Iris pigment epithelial cell (primary cell): ENCODE measurements at places on chromosomes 7 and 10.

DNA sequence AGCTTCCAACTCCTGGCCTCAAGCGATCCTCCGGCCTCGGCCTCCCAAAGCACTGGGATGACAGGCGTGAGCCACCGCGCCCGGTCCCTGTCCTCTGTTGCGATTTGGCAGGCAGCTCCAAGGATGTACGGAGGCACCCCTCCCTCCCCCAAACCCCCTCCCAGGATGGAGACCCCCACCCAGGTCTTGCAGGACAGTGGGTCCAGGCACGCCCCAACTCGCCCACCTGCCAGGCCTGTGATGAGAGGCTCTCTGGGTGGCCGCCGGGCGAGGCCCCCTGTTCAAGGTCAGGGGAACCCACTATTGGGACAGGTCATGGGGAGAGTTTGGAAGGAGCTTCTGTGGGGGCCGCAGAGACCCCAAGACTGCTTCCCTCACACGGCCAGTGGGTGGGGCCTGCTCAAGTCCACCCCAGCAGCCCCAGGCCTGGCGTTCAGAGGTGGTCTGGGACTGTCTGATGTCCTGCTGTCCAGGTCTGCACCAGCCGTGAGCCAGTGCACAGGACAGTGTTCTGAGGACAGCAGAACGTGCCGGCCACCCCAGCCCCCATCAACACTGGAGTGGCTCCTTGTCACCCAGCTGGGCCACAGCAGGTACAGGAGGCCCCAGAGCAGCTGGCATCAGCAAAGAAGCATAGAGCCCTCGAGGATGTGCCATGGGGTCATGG is 2.5 kb downstream of the ADAP1 start:
- DNase-seq = no peak

- DNase-seq = peak; percentile 34
These were observed 42.5 kb downstream of the FOXK1 start for GRCh38 chr7:4724648-4725013.

DNA sequence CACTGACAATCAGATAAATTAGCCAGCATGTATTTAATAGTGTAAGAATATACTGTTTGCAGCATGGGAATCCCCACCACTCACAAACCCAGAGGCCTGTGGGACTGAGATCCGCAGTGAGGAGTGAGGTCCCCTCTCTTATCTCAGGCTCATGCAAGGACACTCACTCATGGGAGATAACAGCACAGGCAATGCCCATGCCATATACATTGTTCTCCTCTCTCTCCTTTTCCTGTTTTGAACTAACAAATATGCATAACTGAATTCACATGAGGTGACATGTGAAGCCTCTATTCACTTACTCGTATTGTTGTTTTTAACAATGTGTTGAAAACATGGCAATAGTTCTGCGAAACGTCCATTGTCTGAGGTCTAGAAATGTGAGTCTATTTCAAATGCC is 230.5 kb downstream of the ARHGAP21 start:
- no peak for DNase-seq

DNA sequence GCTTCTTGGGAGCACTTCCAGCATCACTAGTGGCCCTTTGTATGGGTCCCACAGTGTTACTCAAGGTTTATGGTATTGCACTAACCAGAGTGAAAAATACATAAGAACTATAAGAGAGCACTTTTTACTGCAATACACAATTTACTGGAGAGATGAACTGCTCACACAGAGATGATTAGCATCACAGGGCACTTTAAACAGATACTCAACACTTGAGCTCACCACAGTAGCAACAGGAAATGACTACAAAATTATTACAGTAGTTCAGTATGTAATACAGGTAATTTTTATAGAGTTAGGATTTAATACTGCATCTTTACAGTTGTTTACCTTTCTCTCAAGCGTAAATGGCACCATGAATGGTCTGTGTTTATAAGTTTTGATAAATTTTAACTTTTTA is 68.2 kb upstream of the CDK1 start:
- DNase-seq = no peak

GRCh38 chr7:93902777-93903423 is 3.5 kb upstream of the GNGT1 start:
- peak; percentile 66 for DNase-seq

- peak; percentile 12 for DNase-seq
These were observed 100.2 kb downstream of the ACTR3B start for GRCh38 chr7:152859781-152860191.

DNA sequence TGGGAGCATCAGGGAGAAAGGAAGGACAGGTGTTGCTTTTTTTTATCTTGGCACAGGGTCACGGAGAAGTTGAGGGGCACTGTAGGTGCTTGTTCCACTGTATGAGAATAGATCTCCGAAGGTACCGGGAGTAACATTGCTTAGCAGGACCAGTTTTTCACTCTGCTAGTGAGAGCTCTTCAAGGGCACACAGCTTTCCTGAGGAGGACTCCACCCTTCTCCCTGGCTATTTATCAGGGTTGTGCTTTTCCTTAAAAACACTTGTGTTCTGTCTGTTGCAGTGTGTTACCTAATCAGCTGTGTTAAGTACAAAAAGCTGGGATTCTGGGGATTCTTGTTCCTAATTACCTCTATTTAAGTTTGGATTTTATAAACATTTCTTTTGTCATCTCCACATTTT is 160.5 kb downstream of the SND1 start:
- no peak for DNase-seq

GRCh38 chr7:45919993-45920459 is 1.0 kb downstream of the IGFBP3 start:
- DNase-seq = no peak

DNA sequence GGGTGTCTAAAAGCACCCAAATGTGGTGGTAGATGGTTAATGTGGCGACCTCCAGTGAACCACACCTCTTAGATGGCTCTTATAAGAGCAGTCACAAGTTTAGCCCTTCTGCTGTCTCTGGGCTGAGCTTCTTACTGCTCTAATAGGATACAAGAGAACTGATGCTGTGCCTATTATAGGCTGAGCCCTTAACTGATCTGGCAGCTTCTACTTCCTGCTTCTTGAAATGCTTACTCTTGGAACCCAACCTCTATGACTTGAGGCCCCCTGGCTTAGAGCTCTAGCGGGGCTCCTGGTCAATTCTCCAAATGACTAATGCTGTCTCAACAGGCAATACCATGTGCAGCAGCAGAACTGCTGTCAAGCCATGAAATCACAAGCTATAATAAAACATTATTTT is 35.0 kb upstream of the LSM8 start:
- peak; percentile 25 for DNase-seq

DNA sequence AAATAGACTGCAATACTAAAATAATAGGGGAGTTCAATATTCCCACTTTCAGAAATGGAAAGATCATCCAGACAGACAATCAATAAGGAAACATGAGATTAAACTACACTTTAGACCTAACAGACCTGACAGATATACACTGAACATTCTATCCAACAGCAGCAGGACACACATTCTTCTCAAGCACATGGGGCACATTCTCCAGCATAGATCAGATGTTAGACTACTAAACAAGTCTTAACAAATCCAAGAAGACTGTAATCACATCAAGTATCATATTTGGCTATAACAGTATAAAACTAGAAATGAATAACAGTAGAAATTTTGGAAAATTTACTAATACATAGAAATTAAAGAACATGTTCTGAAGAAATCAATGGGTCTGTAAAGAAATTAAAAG is 458.9 kb upstream of the ANKRD30A start:
- peak; percentile 48 for DNase-seq

GRCh38 chr7:134440476-134440875 is 18.4 kb downstream of the AKR1B1 start:
- DNase-seq = no peak

- DNase-seq = no peak
These were observed 64.1 kb upstream of the MPP7 start for GRCh38 chr10:28366994-28367393.

GRCh38 chr7:134513169-134513752 is 14.1 kb upstream of the AKR1B10 start:
- DNase-seq = peak; percentile 54

DNA sequence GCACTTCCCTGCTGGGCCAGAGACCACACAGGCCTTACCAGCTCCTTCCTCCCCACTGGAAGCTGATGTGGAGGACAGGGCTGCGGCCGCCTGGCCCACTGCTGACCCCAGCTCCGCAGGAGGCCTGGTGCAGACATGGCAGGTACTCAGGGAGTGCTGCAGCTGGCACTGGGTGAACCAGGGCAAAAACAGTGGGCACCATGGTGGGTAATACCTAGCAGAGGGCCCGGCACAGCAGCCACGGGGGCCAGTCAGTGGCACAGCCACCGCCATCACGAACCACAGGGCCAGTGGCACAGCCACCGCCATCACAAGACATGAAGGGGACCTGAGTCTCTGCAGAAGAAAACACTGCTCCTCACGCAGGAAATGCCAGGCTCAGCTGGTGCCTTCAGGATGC is 152.6 kb upstream of the PPP2R2D start:
- DNase-seq = no peak

DNA sequence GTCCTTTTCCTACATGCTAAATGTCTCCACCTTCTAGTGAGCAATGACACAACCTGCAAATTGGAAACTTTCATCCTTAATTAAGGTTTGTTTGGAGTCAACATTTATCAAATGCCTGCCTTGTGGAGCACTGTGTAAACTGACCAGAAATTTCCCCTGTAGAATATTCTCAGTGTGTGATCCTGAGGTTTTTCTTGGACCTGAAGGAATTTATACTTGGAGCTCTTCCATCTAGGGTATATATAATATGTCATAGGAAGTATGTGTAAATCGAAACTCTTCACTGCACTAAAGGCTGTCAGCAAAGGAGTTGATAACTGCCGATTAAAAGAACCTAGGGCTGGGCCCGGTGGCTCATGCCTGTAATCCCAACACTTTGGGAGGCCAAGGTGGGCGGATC is 152.4 kb downstream of the NSUN6 start:
- DNase-seq = peak; percentile 6

DNA sequence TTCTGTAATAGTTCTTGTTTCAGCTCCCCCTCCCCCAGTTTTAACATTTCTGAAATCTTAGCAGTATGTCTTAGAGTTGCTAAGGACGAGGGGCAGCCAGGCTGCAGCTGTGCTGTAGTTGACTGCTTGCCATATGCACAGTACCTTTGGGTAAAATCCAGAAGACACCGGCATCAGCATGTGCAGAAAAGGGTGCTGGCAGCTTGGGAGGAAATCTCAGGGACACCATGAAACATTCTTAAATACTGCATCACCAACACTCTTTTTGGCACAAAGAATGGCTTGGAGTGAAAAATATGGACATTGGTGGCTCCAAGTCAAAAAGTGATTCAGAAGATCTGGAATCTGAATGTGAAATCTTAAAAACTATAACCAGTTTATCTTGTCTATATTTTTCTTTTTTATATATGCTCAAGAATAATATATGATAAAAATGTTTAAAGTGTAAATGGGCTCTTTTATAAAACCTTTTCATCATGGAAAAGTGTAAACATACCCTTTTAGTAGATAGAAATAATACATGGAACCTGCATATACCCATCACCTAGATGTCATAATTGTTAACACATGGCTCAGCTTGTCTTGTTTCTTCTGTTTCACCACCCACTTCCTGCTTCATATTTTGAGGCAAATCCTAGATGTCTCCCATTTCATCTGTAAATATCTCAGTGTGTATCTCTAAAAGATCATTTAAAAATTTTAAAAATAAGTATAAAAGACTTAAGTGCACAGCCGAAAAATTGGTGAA is 34.4 kb upstream of the ARMS2 start:
- peak; percentile 68 for DNase-seq

DNA sequence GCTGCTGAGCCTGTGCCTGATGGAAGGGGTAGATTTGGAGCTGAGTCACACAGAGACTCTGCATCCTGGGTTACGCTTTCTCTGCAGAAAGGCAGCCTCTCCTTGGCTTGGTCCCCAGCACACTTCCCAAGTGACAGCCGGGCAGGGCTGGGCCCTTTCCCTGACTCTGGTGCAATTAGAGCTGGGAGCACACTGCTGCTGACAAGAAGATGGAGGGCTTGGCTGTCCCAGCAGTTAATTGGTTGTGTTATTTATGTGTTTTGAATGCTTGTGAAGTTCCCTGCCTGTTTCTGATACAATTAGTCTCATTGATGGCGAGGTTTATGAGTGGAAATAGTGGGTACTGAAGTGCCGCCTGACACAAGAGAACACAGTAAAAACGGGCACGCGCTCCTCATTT is 123.6 kb downstream of the TCERG1L start:
- no peak for DNase-seq

DNA sequence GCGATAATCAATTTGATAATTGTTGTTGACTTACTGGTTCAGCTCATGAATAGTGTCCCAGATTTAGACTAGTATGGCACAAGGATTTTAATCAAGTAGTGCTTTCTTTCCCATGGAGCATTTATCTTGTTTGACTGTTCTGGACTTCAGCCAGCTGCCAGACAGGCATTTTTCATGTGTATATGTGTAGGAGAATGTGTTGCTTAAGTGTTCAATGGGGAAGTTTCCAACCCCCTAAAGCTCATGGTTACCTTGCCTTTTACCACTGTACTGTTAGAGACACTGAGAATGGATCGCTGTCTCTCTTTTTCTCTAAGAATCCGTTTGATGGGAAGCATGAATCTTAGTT is 103.9 kb downstream of the LRRC4 start:
- peak; percentile 78 for DNase-seq

GRCh38 chr7:100572949-100573675 is 588 bp downstream of the SAP25 start:
- no peak for DNase-seq

DNA sequence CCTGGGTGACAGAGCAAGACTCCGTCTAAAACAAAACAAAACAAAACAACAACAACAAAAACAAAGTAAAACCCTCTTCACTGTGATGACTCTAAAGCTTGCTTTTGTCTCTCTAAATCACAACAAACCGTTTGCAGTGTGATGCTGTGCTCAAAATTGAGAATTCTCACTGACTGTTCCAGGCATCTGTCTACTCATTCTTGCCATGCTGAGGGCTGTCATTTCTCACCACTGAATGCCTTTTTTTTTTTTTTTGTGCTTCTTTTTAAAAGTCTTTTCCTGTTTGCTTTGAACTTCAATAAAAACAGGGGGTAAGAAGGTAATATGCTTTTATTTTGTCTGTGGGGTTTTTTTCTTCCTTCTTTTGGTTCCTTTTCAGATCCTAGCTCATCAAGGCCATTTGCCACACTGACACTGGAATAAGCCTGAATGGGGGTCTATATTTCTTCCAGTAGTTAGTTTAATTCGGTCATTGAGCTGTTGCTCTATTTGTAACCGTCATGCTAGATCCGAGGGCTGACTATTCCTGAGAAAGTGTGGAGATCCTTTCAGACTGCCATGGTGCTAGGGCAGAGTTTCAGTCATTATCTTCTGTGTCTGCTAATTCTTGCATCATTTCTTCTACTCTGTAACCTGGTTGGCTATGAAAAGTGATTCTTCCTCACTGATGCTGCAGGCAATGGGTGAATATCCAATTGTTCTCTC is 10.6 kb downstream of the FAS start:
- peak; percentile 12 for DNase-seq

DNA sequence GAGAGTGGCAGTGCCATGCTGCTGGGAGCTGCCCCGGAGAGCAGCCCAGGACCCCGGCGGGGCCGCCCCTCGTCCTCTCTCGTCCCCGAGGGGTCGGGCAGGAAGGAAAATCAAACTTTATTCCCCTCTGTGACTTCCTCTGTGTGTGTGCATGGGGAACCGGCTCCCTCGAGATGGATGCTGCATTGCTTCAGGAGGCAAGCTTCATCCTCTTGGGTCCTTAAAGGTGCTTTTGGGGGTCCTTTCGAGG is 726 bp downstream of the MCU start:
- DNase-seq = peak; percentile 17
